ENCODE measurements at places on chromosomes 12 and 14.

DNA sequence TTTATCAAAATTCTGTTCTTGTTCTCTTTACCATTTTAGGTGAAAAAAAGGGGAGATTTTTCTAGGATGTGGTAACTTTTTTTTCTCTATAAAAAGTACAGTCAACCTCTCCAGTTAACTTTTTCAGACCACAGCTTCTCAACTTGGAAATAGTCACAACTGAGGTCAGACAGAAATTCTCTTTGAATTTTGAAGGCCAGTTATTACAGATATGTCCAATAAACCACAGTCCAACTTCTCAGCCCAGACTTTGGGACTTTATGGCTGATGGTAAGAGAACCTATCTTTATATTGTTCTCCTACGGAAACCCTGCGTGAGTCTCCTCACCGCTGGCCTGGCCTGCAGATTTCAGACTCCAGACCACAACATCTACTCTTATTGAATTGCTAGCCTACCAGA, 176.7 kb downstream of the DACT1 start:
- no peak for DNase-seq

DNA sequence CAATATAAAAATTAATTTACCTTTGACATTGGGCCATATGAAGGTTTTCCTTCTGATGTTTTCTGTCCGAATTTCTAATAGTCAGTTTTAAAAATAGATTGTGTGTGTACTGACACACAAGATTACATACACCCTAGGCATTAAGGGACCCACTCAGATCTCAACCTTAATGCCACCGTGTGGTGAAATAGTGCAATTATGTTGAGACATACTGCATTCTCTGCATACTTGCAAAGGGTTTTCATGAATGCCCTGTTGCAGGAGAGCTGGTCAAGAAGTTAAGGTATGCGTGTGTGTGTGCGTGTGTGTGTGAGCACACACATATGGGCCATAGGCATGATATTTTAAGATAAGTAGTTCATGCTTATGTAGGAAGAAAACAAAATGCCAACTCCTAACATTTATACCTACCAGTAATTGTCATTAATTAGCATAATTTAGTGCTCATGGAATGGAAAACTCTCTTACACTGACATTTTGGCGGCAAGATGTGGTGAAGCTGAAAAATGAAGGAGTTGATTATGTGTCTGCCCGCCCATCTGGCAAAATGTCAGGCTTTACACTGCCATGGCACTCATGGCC, 58.8 kb downstream of the PIK3C2G start:
- no peak for DNase-seq

- no peak for DNase-seq
Observed at GRCh38 chr12:54701940-54702592, 53.9 kb upstream of the DCD start.

- no peak for DNase-seq
Observed at GRCh38 chr12:129675947-129676346, 227.9 kb downstream of the TMEM132D start.

GRCh38 chr12:55067701-55068100, 47.9 kb downstream of the NEUROD4 start:
- no peak for DNase-seq

DNA sequence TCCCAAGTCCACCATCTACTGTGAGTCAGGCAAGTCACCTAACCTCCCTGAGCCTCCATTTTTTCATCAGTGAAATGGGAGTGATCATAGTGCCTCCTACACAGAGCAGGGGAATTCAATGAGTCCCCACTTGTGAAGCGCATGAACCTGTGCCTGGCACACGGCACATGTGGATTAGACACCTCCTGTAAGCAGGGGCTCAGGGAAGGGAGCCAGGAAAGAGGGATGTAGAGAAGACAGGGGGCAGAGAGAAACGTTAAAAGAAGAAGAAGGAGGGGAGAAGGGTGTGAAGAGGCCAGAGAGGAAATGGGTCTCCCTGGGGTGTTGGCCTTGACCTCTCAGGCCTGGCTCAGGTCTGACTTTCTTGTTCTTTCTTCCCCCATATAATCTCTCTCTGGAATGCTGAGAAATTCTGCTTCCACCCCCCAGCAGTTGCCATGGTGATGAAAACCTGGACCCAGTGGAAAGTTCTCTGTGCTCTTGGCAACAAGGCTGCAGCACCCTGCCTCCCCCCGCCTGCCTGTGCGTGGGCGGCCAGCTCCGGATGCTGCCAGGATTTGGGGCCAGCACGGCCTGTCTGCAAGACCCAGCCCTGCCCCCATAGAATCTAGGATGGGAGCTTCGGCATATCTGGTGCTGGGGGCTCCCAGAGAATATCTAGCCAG, 94.5 kb downstream of the CALM1 start:
- no peak for DNase-seq

DNA sequence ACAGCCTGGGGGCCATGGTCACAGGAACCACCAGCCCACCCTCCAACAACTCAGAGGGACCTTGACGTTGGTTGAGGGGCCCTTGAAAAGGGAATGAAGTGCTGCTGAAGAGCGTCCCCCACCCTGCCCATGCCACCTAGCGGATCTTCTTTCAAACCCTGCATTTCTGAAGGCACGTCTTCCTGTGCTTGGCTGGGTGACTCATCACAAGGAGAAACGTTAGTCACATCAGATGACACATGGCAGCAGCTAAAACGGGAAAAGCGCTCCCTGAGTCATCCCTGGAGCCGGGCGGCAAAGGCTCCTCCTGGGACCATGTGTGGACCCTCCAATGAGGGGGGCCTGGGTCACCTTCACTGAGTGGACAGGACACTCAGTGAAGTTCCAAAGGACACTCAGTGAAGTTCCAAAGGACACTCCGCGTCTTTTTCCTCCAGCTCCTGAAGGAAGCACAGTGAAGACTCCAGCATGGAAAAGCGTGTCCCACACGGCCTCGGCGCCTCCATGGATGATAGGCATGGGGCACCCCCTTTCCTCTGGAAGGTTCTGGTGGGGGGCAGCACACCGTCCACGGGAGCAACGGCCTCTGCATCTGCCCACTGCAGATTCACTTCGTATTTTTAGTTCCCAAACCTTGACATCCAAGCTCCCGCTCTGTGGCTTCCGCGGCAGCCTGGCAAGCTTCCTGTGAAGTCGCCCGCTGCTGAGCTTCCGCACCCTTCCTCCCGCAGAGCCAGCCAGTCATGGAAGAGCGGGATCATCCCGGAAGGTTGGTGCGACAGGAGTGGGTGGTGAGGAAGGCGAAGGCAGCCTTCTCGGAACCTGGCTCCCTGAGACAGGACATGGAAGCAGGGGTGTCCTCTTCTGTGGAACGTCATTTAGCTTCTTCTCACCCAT, 383.4 kb downstream of the VRK1 start:
- no peak for DNase-seq

- DNase-seq: no peak
Observed at GRCh38 chr12:75099210-75099609, 110.4 kb downstream of the KCNC2 start.

DNA sequence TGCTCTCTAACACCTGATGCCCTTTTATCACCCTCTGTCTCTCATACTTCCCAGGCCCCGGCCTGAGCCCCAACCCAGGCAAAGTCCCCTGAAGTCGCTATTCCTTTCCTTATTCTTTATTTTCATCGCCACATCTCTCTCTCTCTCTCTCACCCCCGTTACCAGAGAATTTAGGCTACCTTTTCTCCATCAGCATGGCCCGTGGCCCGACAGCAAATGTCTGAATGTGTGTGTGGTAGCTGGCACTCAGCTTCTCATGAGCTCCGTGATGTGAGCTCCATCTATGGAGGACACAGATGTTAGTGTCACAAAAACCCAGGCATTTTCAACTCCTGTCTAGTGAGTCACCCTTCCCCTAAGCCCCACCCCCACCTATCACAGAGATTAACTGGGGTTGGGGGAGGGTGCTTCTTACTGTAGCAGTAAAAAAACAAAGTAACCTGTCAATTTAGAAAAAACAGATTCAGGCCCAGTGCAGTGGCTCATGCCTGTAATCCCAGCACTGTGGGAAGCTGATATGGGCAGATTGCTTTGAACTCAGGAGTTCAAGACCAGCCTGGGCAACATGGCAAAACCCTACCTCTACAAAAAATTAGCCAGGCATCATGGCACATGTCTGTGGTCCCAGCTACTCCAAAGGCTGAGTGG, 53.8 kb downstream of the VCPKMT start:
- peak; percentile 81 for DNase-seq

DNA sequence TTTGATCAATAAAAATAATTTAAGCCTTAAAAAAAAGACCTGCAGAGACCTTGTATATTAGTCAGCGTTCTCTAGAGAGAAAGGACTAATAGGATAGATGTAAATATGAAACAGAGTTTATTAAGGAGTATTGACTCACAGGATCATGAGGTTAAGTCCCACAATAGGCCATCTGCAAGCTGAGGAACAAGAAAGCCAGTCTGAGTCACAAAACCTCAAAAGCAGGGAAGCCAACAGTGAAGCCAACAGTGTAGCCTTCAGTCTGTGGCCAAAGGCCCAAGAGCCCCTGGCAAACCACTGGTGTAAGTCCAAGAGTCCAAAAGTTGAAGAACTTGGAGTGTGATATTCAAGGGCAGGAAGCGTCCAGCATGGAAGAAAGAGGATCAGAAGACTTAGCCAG, 66.3 kb downstream of the TBX5 start:
- DNase-seq: no peak

DNA sequence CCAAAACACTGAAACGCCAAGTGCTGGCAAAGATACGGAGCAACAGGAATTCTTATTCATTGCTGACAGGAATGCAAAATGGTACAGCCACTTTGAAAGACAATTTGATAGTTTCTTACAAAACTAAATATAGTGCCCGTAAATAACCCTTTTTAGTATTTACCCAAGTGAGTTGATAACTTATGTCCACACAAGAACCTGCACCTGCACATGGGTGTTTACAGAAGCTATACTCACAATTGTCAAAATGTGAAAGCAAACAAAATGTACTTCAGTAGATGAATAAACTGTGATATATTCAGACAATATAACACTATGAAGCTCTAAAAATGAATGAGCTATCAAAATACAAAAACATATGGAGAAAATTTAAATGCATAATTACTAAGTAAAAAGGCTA, 86.6 kb downstream of the ATXN7L3B start:
- no peak for DNase-seq

DNA sequence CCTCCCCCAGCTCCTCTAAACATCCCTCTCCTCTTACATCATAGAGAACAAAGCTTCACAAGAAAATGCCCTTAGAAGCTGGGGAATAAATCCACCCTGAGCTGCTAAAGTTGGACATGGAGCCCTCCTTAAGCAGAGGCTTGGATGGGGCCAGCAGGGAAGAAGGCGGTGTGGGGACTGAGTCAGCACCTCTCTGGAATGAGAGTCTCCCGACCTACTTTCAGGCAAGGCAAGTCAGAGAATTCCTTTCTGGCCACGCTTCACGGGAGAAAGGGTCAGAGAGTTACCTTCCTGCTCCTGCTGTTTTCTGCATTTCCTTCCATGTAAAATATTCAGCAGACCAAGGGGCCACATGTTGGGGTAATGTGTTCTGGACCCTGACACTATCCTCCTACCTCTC, 113.3 kb upstream of the PRB2 start:
- DNase-seq: no peak

- no peak for DNase-seq
Observed at GRCh38 chr12:73125148-73125547, 853.0 kb downstream of the TRHDE start.

- no peak for DNase-seq
Observed at GRCh38 chr14:50814161-50814560, 16.8 kb downstream of the NIN start.

DNA sequence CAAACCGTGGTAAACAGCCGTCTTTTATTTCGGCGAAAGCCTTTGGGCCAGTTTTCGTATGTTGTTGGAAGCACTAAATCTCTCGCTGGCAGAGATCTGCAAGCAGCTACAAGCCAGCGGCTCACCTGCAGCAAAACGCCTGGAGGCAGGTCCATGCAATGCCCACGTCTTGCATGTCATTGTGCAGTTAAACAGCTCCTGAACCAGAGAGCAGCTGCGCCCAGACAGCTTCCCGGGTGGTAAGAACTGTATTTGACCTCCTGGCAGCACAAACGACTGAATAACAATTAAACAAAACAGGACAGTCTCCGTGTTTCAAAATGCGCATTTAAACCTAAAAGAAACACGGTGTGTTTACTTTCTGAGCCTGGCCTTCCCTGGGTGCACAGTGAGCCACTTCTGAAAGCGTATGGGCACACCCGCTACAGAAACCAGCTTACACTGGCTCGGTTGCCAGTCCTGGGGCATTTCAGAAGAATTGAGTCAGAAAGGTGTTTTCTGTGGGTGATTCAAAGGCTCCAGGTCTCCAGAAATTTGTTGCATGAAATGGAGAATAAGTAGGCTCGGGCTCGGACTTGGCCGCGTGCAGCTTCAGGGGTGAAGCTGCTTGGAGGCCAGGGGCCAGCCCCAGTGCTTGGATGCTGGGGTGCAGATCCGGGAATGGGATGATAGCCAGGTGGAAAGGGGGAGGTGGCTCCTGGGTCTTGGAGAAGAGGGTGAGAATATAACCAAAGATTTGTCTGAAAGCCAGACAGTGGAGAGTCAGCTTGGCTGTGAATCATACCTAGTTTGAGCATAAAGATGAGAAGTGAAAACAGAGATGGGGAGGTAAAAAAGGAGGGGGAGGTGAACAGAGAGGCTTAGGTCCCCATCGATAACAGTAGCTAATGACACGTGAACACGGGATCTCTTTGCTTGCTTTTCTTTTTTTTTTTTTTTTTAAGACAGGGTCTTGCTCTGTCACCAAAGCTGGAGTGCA, 24.9 kb upstream of the FZD10 start:
- DNase-seq: no peak

- no peak for DNase-seq
Observed at GRCh38 chr12:121232977-121233627, 23.2 kb downstream of the P2RX4 start.

DNA sequence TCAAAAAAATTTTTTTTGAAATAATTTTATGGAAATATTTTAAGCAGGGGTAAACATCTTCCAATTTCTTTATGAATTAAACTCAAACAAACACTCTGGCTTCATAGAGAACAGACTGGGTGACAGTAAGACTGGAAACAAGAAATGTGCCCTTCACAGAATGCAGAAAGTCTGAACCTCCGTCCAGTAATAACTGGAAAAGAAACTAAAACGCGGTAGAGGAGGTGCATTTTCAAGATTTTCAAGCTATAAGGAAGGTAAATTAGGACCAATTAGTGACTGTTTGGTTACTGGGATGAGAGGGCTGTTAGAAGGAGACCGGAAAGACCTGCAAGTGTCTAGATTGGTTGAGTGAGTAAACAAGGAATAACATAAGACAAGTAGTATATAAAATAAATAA, 245.7 kb downstream of the CEP128 start:
- no peak for DNase-seq

DNA sequence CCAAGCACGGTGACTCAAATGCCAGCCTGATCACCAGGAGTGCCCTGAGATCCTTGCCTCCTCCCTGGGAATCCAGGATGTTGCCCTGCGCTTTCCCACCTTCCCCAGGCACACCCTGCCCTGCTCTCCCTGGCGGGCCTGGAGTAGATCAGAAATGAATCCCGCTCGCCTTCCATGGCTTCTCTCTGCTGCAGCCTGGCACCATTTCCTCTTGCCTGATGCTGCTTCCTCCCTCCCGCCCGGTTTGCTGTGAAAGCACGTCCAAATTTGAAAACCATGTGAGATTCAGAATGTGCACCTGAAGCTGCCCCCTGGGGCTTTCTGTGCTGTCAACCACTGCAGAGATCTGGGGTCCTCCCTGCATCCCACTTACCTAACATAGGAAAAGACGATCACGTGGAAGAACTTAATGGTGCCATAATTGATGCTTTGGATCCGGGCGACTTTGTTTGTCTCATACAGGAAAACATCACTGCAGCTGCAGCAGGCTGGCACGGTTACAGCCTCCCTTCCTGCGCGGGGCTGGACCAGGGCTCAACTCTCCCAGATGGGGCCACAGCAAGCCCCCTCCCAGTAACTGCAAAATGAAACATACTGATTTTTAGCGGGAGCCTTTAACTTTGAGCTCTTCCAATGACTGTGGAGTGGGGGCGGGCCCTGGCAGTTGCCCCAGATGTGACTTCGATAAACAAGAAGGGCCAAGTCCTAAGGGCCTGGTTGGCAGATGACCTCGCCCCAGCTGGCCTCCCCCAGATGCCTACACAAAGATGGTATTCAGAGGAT, 24.9 kb upstream of the C12orf76 start:
- peak; percentile 59 for DNase-seq
